Skin of body (tissue), 3 donors: ENCODE measurements at places on chromosomes 5 and 9. TPM values are rescaled to one million over a fixed set of nuclear protein-coding genes. Genes with fewer than 3 reads are reported as not detected.
A peak's percentile ranks its signal among the peaks of the same experiment; 100 is the strongest.

DNA sequence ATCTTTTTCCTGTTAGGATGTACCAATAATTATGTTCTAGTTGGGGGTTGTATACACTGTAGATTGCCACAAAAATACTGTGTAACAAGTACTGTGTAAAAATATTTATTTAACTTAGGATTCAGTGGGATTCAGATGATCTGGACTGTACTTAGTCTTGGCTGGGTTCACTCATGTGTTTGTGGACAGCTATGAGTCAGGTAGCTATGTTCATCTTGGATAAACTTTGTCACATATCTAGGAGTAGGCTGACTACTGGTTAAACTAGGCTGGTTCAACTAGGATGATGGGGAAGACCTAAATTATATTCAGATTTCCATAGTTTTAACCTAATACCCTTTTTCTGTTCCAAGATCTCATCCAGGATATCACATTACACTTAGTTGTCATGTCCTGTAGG, 32.1 kb upstream of the TNFSF15 start:
- DNase-seq = no peak

GRCh38 chr5:141772281-141772680, 90.3 kb upstream of the ARAP3 start:
- no peak for DNase-seq

DNA sequence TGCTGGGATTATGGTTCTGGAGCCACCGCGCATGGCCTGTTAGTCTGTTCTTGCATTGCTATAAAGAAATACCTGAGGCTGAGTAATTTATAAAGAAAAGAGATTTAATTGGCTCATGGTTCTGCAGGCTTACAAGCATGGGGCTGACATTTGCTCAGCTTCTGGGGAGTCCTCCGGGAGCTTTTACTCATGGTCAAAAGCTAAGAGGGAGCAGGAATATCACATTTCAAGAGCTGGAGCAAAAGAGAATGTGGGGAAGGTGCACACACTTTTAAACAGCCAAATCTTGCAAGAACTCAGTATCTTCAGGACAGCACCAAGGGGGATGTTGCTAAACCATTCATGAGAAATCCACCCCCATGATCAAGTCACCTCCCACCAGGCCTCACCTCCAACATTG, 12.1 kb downstream of the JAK2 start:
- no peak for DNase-seq

DNA sequence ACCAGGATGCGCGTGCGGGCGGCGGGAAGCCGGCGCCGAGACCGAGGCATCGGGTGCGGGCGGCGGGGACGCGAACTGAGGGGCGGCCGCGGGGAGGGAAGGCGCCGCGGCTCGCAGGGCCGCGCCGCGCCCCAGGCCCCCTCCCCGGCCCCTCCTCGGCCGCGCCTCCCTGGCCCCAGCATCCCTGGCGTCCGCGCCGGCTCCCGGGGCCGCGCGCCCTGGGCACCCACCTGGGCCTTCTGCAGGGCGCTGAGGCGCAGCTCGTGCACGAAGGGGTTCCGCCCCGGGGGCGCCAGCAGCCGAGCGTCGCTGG, 324 bp downstream of the LPCAT1 start:
- DNase-seq = no peak

- DNase-seq = no peak
These were observed 3.2 kb downstream of the MROH2B start for GRCh38 chr5:41067714-41068568.

DNA sequence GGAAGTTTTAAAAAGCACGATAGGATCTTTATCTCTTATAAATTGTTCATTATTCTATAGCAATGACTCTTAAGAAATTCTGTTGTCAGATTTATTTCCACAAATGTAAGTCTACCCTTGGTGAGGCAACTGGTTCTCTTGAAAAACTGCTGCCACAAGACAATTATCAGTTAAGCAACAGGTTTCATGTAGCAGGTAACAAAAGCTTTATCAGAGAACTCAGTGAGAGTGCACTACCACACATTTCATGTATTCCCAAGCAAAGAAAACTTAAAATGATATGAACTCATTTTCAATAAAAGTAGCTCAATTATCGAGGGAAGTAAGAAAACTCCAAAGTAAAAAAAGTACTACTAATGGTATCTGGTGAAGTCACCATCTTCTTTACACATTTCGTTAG, 9.4 kb downstream of the NR6A1 start:
- DNase-seq = no peak

DNA sequence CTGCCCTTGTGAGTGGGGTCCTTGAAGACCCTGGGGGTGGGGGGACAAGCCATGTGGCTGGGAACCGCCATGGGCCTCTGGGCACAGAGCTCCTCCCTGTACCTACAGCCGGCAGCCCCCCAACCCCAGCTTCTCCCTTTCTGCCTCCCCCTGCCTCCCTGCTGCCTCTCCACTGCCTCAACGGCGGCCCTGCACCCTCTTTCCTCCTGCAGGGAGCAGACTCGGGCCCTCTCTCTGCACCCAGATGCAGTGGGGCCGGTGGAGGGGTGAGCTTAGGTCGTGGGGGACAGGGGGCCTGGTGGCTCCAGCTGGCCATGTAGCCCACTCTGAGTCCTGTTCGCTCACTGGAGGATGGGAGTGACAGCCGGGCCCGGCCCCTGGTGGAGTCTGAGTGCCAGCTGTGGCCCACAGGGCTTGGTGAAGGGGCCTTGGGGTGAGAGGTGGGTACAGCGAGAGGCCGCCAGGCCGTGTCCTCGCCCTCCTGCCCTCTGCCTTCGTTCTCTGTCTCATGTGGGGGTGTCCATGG, 139.3 kb upstream of the COL5A1 start:
- DNase-seq = no peak

DNA sequence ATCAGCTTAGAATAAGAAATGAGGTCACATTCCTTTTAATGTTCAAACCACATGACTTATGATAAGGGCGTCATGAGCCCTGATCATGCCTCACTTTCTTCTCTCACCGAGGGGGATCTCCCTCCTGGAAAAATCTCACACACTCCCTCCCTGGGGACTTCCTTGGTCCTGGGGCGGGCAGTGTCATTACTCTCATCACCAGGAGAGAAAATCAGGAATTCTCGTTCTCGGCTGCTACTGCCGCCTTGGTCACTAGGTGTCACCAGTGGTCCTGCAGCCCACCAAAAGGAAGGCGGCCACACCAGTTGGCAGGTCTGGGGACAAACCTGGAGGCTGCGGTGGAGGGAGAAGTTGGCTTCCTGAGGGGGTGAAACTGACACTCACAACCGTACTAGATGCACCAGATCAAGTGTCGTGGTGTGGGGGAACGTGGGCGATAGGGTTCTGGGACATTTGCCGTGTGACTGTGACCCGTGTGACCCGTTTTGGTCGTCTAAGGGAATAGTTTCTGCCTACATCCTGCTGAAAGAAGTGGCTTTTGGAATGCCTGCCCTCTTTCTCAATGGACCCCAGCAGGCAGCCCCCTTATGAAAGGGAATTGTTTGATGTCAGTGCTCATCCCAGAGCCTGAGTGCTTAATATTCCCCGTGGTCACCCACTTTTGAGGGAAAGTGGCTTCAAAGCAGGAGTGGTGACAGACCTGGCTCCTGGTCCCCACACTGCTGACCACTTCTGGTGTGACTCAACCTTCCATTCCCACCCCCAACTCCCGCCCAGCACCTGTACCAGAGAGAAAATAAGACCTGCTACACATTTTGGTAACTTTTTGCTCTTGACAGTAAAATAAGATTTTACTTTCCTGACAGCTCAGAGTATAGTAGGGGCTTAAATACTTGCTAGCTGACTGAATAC, 63.2 kb downstream of the ACER2 start:
- no peak for DNase-seq

DNA sequence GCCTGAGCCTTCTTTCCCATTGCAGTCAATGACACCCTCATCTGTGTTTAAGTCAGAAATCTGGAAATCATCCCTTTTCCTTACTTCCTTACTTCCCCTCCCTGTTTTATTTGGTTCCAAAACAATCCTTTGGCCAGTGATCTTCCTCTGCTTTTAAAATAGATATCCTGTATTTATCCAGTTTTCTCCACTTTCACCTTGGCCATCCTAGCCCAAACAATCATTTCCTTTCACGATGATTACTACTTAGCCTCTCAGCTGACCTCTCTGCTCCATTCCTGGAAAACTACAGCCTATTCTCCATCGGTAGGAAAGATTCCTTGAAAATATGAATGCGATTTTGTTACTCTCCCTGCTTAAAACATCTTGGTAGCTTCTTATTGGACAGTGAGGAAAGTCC, 565.4 kb downstream of the TLR4 start:
- no peak for DNase-seq

DNA sequence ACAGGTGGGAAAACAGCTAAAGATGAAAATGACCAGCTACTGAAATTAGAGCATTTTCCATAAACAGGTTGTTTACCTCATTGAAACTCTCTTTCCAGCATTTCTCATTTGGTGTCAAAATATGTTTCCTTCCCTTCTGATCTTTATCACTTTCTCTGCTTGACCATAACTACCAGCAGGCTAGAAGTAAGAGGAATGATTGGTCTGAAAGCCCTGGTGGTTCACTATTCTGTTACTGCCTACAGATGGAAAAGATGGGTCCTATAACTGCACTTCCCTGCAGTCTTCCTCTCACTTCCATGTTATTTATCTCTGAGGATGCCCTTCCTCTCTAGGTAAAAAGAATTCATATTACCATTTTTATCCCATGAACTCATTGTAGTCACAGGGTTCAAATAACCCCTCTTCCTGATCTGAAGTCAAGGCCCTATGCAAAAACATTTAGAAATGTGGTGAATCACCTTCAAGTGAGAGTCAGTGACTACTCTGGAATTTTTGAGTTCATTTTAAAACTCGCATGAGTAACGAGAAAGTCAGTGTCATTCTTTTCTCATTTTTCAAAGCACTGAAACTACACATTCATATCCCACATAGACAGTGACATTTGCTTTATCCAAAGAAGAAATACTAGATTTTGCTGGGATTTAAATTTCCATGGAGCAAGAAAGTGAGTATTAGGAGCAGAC, 51.7 kb downstream of the ZNF474 start:
- peak; percentile 45 for DNase-seq

- no peak for DNase-seq
These were observed 182.4 kb downstream of the ACTL7B start for GRCh38 chr9:108673386-108673785.

- DNase-seq = no peak
These were observed 35.4 kb downstream of the ARL15 start for GRCh38 chr5:54274944-54275343.

GRCh38 chr5:172861461-172861860, 27.4 kb downstream of the ERGIC1 start:
- no peak for DNase-seq

GRCh38 chr5:174760721-174761120, 36.3 kb downstream of the MSX2 start:
- no peak for DNase-seq

GRCh38 chr9:96344458-96345180, 38.9 kb downstream of the SLC35D2 start:
- DNase-seq = peak; percentile 70

Gene DBH
- total RNA-seq = under 0.01 TPM

Gene PDZD2
- total RNA-seq = 34.9 TPM

Gene PAEP
- not detected for total RNA-seq

Gene PTPN3
- total RNA-seq = 13.3 TPM
